Activated T-cell treated with anti-CD3 and anti-CD28 coated beads, Interleukin-2, amount 50 U/mL, for 24 hours (primary cell): ENCODE measurements at places on chromosomes 3 and 15.

- DNase-seq, result no peak
Measured at GRCh38 chr15:46120713-46121112, 485.9 kb downstream of the SQOR start.

DNA sequence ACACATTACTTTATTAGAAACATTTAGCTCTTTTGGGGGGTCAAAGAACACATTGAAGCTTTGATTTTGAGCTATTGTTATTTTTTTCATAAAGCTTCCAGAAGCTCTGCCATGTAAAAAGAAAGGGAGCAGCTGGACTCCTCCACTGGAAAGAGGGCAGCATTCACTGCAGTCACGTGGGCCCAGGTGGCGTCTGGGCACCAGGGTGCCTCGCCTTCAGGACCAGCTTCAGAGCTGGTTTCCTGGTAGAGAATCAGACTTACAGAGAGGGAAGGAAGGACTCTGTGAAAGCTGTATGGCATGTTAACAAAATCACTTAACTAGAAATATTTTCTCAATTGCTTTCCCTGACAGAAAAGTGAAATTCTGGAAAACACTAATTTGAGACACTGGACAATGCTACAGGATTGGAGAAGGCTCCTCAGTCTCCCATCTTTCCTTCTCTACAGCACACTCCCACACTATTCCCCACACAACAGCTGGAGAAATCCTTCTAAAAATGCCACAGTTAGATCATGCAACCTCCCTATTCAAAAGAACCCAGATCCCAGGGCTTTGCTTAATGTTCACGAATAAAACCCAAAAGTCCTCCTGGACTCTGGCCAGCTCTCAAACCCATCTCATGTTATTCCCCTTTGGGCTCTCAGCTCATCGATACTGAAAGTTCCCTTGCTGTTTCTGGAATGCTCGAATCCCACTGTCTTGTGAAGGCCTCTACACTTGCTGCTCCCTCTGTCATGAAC, 83.2 kb downstream of the NFKBIZ start:
- no peak for DNase-seq

DNA sequence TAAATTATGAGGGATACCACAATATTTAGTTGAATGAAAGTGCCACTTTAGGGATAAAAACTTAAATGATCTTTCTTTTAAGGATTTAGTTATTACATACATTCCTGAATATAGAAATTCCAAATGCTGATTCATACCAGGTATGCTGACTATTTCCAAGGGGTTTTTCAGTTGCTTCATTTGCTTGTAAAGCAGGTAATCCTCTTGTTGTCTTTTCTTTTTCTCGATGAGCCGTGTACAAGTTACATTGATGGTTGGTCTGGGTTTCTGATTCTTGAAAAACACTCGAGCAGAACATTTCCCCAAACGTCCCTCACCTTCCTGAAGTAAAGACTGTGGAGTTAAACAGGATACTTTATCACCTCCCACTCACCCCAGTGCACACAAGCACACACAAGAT, 21.7 kb downstream of the RARRES1 start:
- DNase-seq, result no peak

DNA sequence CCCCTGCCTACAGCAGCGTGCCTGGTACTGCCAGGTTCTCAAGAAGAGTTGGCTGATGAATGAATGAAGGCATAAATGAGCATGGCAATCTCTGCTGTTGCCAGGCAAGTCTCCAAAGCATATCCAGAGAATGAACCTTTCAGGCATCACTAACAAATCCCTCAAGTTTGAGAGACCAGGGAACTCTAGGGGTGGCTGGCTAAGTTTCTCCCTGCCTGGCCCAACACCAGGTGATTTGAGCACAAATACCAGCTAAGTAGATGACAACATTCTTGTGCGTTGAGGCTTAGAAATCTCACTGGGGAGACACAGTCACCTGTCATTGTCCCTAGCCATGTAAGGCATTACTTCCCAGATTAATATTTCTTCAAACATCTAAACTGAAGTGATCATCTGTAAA, 81.4 kb upstream of the PTX3 start:
- DNase-seq, result no peak

DNA sequence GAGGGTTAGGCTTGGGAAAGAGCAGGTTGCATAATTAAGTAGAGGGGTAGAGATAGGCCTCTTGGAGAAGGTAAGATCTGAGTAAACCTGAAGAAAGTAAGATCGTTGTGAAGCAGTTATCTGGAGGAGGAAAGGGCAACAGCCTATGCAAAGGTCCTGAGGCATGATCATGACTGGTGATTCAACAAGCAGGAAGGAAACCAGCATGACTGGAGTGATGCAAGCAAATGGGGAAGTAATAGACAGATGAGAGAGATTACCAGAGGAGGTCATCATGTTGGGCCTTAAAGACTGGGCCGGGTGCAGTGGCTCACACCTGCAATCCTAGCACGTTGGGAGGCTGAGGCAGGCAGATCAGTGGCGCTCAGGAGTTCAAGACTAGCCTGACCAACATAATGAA, 360.2 kb downstream of the EPHB1 start:
- DNase-seq, result no peak

DNA sequence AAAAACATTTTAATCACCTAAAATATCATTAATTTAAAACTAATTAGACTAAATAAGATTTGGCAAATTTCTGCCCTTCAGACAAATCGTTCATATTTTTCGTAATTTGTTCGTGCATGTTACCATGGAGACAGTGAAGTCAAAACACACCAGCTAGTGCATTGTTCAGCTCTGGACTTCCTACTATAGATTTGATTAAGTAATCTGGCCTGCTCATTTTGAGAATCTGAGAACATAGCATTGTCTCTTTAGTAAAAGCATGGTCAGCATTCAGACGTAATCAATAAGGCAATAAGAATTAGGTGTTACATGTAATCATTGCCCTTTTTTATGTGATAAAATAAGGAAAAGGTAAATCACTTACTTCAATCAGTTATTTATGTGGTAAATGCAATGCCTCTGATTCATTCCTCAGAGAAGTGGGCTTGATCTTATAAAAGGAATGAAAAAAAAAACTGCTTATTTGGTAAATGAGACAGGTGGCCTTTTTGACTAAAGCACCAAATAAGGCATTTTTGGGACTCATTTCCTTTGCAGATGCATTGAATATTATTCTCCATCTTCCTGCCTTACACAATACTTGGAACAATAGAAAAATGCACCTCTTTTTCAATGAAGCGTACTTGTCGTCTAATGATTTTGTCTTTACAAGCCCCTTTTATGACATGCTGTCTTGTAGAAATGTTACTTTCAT, 84.5 kb upstream of the FNDC3B start:
- DNase-seq, result no peak

DNA sequence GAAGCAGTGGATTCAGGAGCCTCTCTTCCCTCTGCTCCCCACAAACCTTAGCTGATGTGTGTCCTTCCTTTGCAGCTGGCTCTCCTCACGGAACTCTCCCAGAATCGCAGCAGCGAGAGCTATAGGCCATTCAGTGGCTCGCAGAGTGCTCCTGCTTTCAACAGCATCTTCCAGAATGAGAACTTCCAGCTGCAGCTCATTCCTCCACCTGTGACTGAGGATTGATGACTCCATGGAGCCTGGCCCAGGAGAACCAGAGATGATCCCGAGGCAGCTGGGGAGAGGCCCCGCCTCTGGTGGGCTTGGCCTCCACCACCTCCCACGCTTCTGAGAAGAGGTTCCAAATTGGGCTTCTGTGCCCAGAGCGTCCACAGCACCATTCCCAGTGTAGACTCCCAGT, 101.1 kb downstream of the C3orf70 start:
- no peak for DNase-seq

GRCh38 chr3:183635431-183636220, at the start of gene KLHL24:
Gene KLHL24 (plus strand): TSS chr3:183635623. CDS start chr3:183650357, 14,734 bp downstream.
- DNase-seq, result peak; percentile 90

- DNase-seq, result no peak
Measured at GRCh38 chr3:156187146-156187769, 66.9 kb downstream of the KCNAB1 start.

- DNase-seq, result no peak
Measured at GRCh38 chr3:152720951-152721718, 113.8 kb upstream of the P2RY1 start.

GRCh38 chr3:111864821-111865656, 6.0 kb downstream of the PHLDB2 start:
- DNase-seq, result no peak

GRCh38 chr15:39786447-39787056, 3.9 kb upstream of the FSIP1 start:
- DNase-seq, result no peak

DNA sequence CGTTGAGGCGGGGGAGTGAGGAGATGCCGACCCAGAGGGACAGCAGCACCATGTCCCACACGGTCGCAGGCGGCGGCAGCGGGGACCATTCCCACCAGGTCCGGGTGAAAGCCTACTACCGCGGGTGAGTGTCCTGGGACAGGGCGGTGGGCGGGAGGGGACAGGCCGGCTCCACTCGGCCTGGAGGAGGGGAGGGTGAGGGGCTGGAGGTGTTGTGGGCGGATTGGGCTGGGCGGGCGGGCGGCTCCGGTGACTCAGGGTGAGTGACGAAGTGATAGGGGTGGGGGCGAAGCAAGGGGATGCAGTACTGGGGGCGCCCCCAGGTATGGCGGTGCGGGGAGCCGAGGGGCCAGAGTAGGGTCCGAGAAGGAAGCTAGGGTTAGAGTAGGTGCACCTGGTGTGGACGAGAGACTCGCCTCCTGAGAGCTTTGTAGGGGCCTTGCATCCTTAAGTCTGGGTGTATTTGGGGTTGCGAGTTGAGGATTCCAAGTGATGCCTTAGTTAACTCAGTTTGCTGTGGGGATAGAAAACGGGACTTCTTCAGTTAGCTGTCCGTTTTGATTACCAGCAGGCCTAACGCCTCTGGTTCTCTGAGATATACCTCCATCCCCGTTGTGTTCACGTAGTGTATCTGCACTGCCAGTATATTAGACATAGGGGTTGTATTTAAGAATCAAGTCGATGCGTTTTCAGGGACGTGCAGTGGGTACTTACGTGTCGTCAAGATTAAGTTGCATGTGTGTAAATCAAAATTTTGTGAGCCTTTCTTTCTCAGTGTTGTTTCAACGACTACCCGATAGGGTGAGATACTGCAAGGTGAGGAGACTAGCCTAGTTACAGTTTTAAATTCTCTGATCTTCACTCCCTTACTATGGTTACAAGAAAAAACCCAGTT, 670 bp downstream of the PRKCI start:
- DNase-seq, result no peak

DNA sequence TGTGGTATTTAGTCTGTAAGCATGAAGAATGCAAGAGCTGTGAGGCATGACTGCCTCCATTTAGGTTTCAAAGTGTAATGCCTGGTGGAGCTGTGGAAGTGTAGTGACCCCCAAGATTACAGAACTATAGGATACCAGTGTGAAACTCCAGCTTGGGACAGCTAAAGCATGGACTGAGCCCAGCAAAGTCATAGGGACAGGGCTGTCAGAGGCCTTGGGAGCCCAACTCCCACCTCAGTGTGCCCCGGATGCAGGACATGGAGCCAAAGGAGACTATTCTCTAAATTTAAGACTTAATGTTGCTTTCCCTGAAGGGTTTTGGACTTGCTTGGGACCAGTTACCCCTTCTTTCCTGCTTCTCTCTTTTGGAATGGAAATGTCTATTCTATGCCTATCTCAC, 10.8 kb downstream of the GPR15 start:
- DNase-seq, result no peak

GRCh38 chr3:42214064-42214463, 51.9 kb downstream of the CCK start:
- no peak for DNase-seq

DNA sequence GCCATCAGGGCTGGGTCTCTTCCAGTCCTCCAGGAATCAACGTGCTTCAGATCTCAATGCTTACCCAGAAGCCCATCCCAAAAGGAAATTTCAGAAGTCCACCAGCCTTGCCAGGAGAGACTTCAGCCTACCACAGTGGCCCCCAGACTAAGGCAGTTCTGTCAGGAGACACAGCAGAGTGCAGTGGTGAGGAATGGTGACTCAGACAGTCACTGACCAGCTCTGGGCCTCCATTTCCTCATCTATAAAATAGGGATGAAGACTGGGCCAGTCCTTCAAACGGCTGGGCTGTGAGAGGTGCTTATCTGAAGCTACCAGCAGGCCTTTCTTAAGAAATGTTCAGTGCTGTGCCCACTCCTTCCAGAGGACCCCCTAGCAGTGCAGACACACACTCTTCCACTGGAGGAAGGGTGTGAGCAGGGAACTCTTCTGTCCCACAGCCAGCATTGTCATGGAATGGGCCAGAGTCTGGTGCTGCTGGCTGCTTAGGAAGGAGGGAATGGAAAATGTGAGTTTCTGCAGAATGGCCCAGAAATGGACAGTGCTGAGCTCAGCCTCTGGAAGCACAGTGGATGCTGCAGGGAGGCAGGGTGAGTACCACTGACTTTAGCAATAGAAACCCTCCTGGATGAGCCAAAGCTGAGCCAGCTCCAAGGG, 41.6 kb upstream of the DUSP7 start:
- no peak for DNase-seq

GRCh38 chr15:39140060-39140604, 440.7 kb upstream of the THBS1 start:
- no peak for DNase-seq

- DNase-seq, result no peak
Measured at GRCh38 chr3:70774641-70775040, 462.2 kb upstream of the MDFIC2 start.

GRCh38 chr3:76111808-76112207, 326.5 kb upstream of the ZNF717 start:
- no peak for DNase-seq

- DNase-seq, result no peak
Measured at GRCh38 chr3:132661101-132661500, 972 bp downstream of the UBA5 start.

DNA sequence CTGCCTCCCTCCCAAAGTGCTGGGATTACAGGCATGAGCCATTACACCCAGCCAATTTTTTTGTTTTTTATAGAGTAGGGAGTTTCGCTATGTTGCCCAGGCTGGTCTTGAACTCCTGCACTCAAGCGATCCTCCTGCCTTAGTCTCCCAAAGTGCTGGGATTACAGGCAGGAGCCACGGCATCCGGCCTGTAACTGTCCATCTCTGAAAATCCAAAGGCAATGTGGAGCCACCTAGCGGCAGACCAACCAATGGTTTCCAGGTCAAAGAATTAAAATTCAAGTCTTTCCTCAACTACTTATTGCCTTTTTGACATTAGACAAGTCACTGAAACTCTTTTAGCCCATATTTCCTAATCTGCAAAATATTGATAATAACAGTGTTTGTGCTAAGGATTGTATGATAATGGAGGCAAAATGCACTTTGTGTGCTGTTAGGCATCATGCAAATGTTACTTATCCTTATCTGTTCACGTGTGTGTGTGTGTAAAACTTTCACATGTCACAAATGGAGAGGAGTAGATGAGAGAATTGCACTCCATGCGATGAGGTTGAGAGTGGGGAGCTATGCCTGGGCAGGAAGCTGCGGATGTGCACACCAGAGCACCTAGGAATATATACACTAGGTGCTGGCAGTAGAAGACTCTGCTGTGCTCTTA, 48.7 kb downstream of the COL8A1 start:
- DNase-seq, result peak; percentile 47

DNA sequence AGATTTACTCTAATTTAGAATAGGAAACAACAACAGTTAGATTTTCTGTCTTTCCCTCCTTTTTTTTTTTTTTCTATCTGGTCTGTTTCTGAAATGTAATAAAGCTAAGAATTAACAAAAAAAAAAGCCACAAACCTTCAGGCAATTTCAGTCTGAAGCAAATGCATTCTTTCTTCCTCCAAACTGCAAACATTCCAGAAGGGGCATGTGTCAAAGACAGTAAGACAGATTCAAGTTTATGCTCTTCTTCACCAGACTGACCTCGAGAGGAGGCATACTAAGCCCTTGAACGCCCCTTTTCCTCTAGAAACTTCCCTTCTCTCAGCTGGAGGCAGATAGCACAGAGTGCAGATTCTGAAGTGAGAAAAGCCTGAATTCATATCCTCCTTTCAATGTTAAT, 654.6 kb upstream of the LMCD1 start:
- no peak for DNase-seq
